ENCODE measurements at places on chromosomes 6 and 20.

GRCh38 chr20:44187054-44187771 is at the start of gene JPH2:
TSS of gene JPH2 (minus strand) at chr20:44187188. CDS start at chr20:44186705, 483 bp downstream.
- DNase-seq: no peak

GRCh38 chr20:38725931-38726803 is 1.9 kb downstream of the SLC32A1 start:
- peak; percentile 65 for DNase-seq

DNA sequence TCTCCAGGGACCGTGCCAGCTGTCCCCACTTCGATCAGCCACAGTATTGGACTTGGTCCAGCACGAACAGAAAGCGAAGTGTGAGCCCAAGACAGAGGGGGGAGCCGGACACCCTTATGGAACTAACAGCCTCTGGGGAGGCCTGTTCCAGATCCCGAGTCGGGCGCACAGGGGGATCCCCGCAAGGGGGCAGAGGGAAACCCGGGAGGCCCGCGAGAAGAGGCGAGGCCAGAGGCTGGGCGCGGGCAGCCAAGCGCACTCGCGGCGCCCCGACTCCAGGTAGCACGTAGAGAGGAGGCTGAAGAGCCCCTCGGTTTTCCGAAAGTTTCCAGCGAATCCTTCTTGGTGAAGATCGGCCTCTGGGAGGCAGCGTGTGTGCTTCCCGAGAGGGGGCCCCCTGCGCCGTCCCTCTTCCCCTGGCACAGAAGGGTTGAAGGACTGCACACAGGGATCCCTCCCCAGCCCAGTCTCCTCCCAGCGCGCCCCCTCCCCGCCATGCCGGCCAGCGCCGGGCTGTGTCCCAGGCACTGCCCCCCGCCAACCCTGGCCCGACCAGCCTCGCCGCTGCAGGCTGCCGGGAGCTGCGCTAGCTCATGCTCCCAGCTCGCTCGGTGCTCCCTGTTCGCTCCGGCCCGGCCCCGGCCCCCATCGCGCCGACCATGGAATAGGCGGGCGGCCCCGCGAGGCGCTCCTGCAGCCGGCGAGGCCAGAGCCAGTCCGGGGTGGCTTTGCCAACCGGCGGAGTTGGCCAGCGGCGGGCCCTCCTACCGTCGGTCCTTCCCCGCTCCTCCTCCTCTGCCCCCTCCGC is 577 bp upstream of the SLC24A3 start:
- no peak for DNase-seq

GRCh38 chr20:57429580-57430200 is 38.5 kb downstream of the RBM38 start:
- DNase-seq: no peak

DNA sequence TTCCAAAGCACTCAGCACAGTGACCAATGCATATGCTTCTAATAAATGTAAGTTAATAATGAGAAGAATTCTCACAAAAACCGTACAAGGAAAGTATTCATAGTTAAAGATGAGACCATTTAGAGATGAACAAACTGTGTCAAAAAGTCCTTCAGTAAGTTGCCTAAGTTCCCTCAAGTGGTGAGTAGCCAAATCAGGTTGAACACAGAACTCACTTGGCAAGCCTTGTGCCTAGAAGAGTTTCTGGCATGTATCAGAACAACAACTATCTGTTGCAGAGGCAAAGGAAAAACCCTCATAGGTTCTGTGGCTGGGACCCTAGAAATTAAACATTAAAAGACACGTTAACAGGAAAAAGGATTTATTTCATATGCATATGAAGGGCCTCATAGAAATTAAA is 129.6 kb upstream of the DOK5 start:
- no peak for DNase-seq

- DNase-seq: no peak
These were observed 261.9 kb downstream of the CDH26 start for GRCh38 chr20:60219984-60220562.

DNA sequence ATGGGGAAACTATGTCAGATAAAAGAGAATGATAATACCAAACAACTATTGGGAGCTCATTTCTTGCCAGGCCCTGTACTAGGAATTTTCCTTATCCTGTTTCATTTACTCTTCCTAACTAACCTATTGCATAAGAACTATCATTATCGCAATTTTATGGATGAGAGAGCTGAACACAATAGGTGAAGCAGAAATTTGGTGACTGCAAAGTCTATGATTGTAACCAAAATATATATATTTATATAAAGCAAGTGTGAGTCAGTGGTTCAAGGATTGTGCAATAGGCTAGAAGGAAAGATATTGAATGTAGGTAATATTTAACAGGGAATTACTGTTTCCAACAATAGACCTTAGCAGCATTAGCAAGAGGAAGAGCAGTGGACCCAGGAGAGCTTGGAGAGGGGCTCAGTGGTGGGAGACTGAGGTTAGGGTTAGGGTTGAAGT is 181.1 kb upstream of the TENT5A start:
- DNase-seq: no peak

DNA sequence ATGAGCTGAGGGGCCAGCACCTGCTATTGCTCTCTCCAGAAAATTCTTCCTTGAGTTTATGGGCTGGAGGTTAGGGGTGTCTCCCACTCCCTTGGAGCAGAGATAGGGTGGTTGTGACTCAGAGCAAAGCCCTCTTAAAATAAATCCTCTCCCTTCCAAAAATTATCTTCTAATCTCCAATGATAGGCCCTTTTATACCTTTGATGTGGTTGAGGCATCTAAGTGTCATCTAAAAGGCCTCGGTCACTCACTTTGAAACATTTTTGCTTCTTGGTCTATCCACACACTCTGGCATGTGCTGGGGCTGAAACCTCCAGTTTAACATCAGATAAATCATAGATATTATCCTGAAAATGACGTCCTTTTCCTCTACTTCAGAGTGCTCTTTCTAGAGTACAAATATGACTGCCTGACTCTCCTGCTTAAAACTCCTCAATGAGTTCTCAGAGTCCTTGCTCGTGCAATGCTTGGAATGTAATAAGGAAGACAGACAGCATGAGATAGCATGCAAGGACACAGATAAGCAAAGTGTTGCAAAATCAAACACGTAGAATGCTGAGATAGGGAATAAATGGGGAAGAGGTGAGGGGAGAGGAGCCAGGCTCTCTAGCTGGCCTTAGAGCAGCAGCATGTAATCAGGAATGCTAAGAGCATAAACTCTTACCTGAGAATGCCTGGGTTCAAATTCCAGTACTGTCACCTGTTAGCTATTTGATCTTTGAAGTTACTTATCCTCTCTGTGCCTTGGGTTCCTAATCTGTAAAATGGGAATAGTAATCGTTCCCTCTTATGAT is 374.1 kb upstream of the CITED2 start:
- no peak for DNase-seq

DNA sequence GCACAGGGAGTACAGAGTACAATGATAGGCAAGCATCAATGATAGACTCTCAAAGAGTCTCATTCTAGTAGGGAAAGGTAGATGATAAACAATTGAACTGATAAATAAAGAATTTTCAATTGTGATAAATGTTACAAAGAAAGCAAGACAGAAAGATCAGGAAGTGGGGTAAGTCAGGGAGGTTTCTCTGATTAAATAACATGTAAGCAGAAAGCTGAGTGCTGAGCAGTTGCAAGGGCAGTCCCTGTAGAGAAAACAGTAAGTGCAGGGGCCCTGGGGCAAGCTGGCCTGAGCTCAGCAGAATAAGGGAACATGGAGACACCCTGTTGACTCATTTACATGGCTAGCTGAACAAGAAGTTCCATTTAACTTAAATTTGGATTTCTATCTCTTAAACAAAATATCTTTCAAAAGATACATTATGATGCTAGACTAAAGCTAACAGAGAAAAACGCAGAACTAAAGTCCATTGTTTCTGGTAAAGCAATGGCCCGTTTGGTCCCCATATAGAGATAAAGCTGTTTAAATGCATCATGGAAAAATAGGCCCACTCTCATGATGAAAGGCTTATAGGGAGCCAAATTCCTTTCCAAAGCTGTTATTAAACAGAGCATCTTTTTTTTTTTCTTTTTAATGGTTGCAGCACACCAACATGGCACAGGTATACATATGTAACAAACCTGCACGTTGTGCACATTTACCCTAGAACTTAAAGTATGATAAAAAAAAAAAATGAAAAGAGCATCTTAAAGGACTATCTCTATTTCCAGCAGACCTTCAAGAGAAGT is 5.3 kb upstream of the TNFAIP3 start:
- no peak for DNase-seq

- peak; percentile 13 for DNase-seq
These were observed 730 bp downstream of the PARD6B start for GRCh38 chr20:50731930-50732690.

DNA sequence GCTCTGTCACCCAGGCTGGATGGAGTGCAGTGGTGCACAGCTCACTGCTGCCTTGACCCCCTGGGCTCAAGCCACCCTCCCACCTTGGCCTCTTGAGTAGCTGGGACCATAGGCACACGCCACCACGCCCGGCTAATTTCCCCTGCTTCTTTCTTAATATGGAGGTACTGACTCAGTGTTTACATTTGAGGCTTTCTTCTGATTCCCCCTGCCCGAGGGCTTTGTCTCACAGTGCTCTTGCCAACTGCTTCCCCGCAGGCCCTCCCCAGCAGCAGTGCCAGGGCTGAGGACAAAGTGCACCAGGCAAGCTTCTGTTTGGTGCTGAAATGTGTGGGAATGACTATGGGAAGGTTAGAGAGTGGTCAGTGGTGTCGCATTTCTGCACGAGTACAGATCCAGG is 34.8 kb downstream of the NR2E1 start:
- DNase-seq: no peak

DNA sequence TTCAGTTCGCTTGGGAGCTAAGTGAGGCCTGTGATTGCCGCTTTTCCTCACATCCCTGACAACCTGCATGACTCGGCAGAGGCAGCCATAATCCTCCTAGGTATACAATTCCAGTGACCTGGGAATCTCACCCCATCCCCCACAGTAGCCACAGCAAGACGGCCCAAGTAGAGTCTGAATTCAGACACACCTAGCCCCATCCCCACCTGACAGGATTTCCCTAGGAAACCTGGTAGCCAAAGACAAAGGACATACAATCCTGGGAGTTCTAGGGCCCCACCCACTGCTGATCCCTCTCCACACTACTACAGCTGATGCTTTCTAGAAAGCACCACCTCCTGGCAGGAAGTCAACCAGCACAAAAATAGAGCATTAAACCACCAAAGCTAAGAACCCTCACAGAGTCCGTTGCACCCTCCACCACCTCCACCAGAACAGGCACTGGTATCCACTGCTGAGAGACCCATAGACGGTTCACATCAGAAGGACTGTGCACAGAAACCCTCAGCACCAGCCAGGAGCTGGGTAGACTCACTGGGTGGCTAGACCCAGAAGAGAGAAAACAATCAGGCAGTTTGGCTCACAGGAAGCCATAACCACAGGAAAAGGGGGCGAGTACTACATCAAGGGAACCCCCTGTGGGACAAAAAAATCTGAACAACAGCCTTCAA is 17.9 kb upstream of the RUNX2 start:
- no peak for DNase-seq

- DNase-seq: no peak
These were observed 31.2 kb downstream of the SYNE1 start for GRCh38 chr6:152605941-152606340.

DNA sequence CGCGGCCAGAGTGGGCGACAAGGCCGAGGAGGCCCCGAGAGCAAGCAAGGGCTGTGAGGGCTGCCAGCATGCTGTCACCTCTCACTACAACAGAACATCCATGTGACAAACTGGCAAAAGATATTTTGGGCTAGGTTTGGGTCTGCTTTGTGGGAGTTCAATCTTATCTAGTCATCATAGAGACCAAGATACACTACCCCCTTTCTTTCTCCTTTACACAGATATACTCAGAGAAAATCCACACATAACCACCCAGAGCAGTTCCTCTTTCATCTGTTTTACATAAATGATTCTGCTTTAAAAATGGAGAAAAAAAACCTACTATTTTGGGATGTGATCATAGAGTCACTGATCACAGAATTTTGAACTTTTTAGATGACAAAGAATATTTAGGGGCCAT is 16.8 kb downstream of the SOX4 start:
- no peak for DNase-seq

DNA sequence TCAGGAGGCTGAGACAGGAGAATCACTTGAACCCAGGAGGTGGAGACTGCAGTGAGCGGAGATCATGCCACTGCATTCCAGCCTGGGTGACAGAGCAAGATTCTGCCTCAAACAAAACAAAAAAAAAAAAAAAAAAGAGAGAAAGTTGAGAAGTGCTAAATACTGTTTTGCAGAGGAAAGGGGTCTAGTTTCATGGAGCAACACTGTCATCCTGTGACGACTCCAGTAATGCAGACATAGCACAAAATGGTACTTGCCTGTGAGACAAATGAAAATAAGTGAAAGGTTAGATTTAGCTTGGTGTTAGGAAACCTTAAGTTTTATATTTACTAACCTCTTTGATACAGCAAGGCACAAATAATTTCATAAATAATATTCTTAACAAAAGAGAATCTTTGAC is 29.7 kb downstream of the CEP162 start:
- DNase-seq: no peak

DNA sequence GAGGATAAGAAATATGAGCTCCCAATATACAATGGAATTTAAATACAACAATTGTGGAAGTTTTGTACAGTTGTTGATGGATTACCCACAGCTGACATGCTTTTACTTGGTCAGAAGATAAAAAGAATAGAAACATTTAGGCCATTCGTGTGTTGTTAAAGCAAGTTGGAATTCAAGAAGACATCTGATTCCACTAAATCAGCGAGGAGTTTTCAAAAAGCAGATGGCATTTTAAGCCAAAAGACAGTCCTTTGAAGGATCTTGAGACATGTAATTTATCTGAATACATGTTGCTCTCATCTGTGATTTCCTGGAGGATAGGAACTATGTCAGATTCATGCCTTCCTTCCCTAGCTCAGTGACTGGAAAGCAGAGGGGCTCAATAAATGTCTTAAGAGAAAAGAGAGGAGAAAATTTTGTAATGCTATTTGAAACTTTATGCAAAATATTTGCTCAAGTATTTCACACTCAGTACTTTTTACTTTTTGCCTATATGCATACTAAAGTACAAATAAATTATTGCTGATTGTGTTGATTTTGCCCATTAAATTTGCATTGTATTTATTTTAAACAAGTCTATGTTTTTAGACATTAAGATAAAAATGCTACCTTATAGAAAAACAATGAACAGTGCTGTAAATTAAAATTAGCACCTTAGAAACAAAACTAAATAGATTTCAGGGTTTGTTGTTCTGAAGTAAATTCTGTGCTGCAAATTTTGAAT is 733.8 kb upstream of the FLRT3 start:
- no peak for DNase-seq

- no peak for DNase-seq
These were observed 166.0 kb downstream of the ARHGAP18 start for GRCh38 chr6:129543981-129544380.

DNA sequence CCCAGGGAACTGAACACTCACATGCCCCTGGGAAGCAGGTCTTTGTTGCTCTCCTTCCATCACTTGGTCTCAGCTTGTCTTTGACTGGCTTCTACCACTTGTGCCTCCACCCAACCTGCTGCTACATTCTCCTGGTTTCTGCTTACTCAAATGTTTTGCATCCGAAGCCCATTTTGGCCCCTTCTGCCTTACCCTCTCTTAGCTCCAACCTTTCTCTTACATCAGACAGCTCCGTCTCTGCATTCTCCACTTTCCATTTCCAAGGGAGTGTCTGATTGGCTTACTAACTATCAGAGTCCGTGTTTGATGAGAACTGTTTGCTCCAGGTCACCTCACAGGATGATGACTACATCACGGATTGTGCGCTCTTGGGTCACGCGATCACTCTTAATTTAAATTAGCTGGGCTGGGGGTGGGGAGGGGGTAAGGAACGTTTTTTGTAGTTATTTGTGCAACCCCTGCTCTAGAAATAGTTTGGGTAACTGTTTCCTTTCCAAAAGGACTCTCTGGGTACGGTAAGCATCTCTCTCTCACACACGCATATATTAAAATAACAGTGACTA is 844 bp upstream of the ABRACL start:
- peak; percentile 64 for DNase-seq

GRCh38 chr20:33568868-33569801 is 79.2 kb downstream of the CBFA2T2 start:
- no peak for DNase-seq

All from hematopoietic multipotent progenitor cell (in vitro differentiated cells).